Fibroblast of pulmonary artery (primary cell): ENCODE measurements at places on chromosomes 2 and 18.
A peak's percentile ranks its signal among the peaks of the same experiment; 100 is the strongest.

DNA sequence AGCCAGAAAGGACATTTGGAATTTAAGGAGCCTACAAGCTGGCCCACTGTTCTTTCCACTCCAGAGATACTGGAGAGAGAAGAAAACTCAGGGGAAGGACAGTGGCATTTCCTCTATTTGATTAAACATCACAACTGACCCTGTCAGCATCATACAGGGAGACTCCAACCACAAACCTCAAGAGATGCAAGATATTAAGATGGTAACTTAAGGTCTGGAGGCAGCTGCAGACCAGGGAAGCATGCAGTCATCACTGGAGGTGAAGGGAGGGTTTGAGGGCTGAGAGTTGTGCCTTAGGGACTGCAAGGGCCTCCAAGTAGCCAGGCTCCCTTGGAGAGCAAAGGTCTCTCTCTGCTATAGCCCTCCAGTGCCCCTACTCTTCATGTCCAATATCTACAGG lies 67.4 kb downstream of the RNF152 start:
- no peak for DNase-seq

DNA sequence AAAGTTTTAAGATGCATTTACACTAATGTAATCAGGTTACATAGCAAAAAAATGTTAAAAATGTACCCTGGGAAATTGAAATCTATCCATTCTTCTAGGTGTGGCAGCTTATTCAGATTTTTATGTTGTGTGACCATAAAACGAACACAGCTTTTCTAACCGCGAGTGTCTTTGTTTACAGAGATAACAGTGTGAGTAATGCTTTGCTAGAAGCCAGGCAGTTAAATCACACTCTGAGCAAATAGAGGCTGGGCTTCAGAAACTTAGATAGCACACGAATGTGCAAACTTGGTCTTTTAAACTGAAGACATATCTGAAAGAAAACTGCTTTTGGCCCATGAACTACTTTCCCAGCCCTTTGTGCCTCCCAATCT lies 116.1 kb downstream of the SPTBN1 start:
- DNase-seq: peak; percentile 90

DNA sequence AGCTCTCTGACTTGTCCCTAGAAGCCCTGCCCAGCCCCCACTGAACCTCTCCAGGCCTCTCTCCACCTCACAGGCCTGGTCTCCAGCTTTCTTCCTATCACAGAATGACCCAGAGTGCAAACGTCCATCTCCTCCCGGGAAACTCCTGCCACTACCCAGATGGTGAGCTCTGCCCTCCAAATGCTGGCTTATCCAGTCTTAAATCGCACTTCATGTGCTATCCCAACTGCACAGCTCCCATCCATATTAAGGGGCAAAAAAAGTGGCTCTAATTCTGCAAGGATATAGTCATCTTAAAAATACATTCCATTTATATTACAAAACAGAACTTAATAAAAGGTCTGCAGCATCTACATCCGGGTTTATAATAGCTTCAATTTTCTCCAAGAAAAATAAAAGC lies 70.8 kb upstream of the CDC42EP3 start:
- peak; percentile 35 for DNase-seq

DNA sequence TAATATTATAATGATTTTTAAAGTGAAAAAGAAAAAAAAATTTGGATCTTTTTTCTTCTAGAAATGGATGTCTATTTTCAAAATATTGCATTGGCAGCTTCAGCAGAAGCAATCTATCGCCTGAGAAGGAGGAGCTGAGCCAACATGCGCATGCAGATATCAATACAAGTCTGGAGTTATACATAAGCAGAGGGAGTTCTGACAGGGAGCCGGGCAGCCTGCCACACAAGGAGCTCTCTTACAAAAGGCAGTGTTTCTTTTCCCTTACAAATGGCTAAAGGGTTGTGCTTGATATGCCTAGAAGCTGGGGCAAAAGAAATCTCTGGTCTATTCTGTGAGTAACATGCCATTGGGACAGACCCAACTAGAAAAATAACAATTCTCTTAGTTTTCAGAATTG lies 291.9 kb upstream of the TRIB2 start:
- peak; percentile 70 for DNase-seq

GRCh38 chr18:50424877-50425690 lies 50.2 kb downstream of the SKA1 start:
- DNase-seq: peak; percentile 98
